ENCODE measurements at places on chromosomes 5 and 9.

GRCh38 chr5:106314221-106314824, 1356.4 kb downstream of the EFNA5 start:
- no peak for DNase-seq

DNA sequence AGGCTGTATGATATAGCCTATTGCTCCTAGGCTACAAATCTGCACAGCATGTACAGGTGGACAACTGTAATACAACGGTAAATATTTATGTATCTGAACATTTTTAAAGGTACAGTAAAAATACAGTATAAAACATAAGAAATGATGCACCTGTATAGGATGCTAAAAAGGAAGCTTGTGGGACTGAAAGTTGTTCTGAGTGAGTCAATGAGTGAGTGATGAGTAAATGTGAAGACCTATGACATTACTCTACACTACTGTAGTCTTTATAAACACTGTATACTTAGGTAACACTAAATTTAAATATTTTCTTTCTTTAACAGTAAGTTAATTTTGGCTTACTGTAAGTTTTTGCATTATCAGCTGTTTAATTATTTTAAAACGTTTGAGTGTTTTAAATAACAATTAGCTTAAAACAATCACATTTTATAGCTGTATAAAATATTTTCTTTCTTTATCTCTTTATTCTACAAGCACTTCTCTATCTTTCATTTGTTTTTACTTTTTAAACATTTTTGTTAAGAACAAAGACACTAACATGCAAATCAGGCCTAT, 28.1 kb downstream of the CDH18 start:
- no peak for DNase-seq

- no peak for DNase-seq
Observed at GRCh38 chr5:30607301-30607894, 586.1 kb upstream of the CDH6 start.

DNA sequence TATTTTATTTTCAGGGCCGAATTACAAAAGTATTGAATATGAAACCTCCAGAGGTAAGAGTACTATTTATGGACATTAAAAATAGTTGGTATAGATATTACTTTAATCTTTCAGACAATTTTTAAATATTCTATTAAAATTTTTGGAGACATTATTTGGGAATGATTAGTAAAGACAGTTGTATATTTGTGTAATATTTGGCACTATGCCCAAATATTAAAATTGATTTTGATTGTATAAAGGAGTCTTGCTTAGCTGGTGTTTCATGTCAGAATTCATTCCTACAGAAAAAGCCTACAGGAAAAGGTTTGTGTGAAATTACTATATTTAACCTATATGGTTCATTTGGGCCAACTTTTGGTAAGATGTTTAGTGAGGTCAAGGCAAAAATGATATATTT, 5.5 kb downstream of the SMC2 start:
- DNase-seq: no peak

DNA sequence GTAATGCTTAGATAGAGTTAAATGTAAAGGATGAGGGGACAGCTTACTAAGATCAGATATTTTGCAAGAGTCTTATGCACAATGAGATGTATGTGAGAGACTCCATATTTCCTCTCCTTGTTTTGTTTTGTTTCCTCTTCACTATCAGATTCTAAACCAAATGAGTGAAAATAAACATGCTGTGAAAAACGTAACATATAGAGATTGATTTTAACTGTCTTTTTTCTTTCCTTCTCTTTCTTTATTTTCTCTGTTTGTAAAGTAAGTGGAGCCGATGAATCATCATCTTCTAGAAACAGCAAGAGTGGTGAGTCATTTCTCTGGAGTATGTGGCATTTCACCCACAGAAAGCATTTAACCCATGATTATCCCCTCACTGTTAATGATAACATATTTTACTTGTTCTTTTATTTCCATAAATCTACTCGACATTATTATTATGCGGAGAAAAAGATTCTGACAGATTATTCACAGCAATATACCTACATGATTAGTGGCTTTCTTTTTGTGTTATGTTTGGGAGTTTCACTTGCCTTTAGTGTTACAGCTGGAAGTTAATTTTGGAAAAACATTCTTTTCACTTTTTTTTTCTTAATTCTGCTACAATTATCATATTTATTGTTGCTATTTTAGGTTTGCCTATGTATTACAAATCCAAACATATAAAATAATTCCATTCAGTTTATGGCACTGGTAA, 2.1 kb upstream of the ANXA1 start:
- no peak for DNase-seq

All from posterior cingulate gyrus (tissue), 11 donors.